ENCODE measurements at places on chromosomes 2 and 18. TPM values are rescaled to one million over a fixed set of nuclear protein-coding genes. Genes with fewer than 3 reads are reported as not detected.

DNA sequence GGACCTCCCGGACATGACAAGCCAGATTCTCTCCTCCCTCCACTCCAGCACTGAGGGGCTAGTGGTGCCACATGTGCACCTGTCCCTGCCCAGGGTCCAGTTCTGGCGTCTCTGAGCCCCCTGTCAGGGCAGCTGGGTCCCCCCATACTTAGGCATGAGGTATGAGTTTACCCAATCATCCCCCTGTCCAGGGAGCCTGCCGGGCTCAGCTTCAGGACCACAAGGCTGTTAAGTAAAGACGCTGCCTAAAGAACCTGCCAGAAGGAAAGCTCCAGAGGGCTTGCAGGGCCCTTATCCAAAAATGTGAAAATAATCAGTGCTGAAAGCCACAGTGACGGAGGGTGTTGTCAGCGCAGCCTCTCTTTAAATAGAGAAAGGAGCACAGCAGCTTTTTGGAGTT, 40.0 kb downstream of the SH3BP4 start:
- no peak overlapping the region for H3K4me3 ChIP-seq
- no peaks in the 10 kb centered on the region for H3K27me3 ChIP-seq
- H3K4me1 ChIP-seq, result no peaks in the 10 kb centered on the region
- no peak for DNase-seq

- H3K4me3 ChIP-seq, result no peak overlapping the region
- H3K27me3 ChIP-seq, result no peaks in the 10 kb centered on the region
- H3K4me1 ChIP-seq, result no peaks in the 10 kb centered on the region
- no peaks in the 10 kb centered on the region for H3K36me3 ChIP-seq
- DNase-seq, result no peak
Observed at GRCh38 chr2:50492477-50492851, 539.5 kb downstream of the NRXN1 start.

GRCh38 chr18:40534723-40535122, 1420.3 kb upstream of the PIK3C3 start:
- H3K27me3 ChIP-seq, result no peaks in the 10 kb centered on the region
- H3K4me3 ChIP-seq, result no peak overlapping the region
- H3K27ac ChIP-seq, result no peak overlapping the region
- no peaks in the 10 kb centered on the region for H3K36me3 ChIP-seq
- no peaks in the 10 kb centered on the region for H3K4me1 ChIP-seq

- no peaks in the 10 kb centered on the region for H3K36me3 ChIP-seq
- H3K27ac ChIP-seq, result peak overlapping the region; percentile 83
- DNase-seq, result peak; percentile 85
- peak overlapping the region; percentile 59 for H3K4me3 ChIP-seq
- no peaks in the 10 kb centered on the region for H3K27me3 ChIP-seq
Observed at GRCh38 chr18:79405781-79406575, 10.2 kb downstream of the NFATC1 start.

GRCh38 chr2:152464851-152465470, 130.0 kb downstream of the FMNL2 start:
- no peak overlapping the region for H3K27ac ChIP-seq
- no peak for DNase-seq
- no peaks in the 10 kb centered on the region for H3K36me3 ChIP-seq
- H3K4me3 ChIP-seq, result no peak overlapping the region
- no peaks in the 10 kb centered on the region for H3K4me1 ChIP-seq

- no peaks in the 10 kb centered on the region for H3K36me3 ChIP-seq
- DNase-seq, result no peak
- no peak overlapping the region for H3K4me3 ChIP-seq
- peaks cover 4% of the 10 kb centered on the region for H3K27me3 ChIP-seq
- peak overlapping the region; percentile 46 for H3K27ac ChIP-seq
- H3K4me1 ChIP-seq, result no peaks in the 10 kb centered on the region
Observed at GRCh38 chr2:177679611-177680605, 287.3 kb downstream of the AGPS start.

The SLC16A14 gene
- 1.0 TPM for total RNA-seq
